ENCODE measurements at places on chromosomes 5 and 9. TPM values are rescaled to one million over a fixed set of nuclear protein-coding genes. Genes with fewer than 3 reads are reported as not detected.

Gene OR2V2
- polyA plus RNA-seq, result not detected

Gene FSTL4
- polyA plus RNA-seq, result not detected

Gene CACFD1
- 1.2 TPM for polyA plus RNA-seq

Gene OR1J2
- not detected for polyA plus RNA-seq

Gene SLC23A1
- polyA plus RNA-seq, result 0.09 TPM

Gene LURAP1L
- not detected for polyA plus RNA-seq

Gene HACD4
- polyA plus RNA-seq, result 8.2 TPM

Gene PAPPA
- 0.15 TPM for polyA plus RNA-seq

Gene TNFSF15
- not detected for polyA plus RNA-seq

Gene TGFBI
- polyA plus RNA-seq, result 2.3 TPM

Gene ADGRV1
- not detected for polyA plus RNA-seq

Gene ITGA2
- polyA plus RNA-seq, result 0.03 TPM

Gene C7
- not detected for polyA plus RNA-seq

Gene SLC22A5
- 3.2 TPM for polyA plus RNA-seq

Gene PCDHGA4
- polyA plus RNA-seq, result not detected

Gene ZDHHC11B
- not detected for polyA plus RNA-seq

Gene CCDC69
- 87.3 TPM for polyA plus RNA-seq

Gene INSL6
- polyA plus RNA-seq, result not detected

Gene PKN3
- polyA plus RNA-seq, result 0.69 TPM

Gene TJP2
- 6.7 TPM for polyA plus RNA-seq

Gene IFNB1
- not detected for polyA plus RNA-seq

Gene LAMC3
- polyA plus RNA-seq, result 0.46 TPM

Gene IL5
- polyA plus RNA-seq, result not detected

Gene GARIN3
- not detected for polyA plus RNA-seq

Gene BHMT2
- polyA plus RNA-seq, result not detected

Gene SLC22A4
- polyA plus RNA-seq, result not detected

Gene ZER1
- polyA plus RNA-seq, result 38.1 TPM

Gene PCDHGA8
- 0.10 TPM for polyA plus RNA-seq

Gene PCDHGA9
- polyA plus RNA-seq, result not detected

Gene CDC20B
- not detected for polyA plus RNA-seq

Gene LARP1
- 10.6 TPM for polyA plus RNA-seq

Gene IL33
- polyA plus RNA-seq, result not detected

Gene ATOSB
- 2.7 TPM for polyA plus RNA-seq

Gene OBP2A
- not detected for polyA plus RNA-seq

Gene GRIN1
- not detected for polyA plus RNA-seq

Gene P4HA2
- polyA plus RNA-seq, result not detected

Gene RNF180
- polyA plus RNA-seq, result not detected

Gene LCN15
- not detected for polyA plus RNA-seq

Gene PDE8B
- polyA plus RNA-seq, result 0.03 TPM

Gene MARVELD2
- 1.4 TPM for polyA plus RNA-seq

Gene IFNA13
- not detected for polyA plus RNA-seq

Gene ANKRD18A
- 0.39 TPM for polyA plus RNA-seq

Gene WASHC1
- 1.3 TPM for polyA plus RNA-seq

Gene RNF183
- polyA plus RNA-seq, result not detected

Gene PCDHB4
- not detected for polyA plus RNA-seq

Gene SET
- polyA plus RNA-seq, result 150 TPM

Gene TRAF1
- polyA plus RNA-seq, result 13.5 TPM

Gene SLC6A3
- polyA plus RNA-seq, result not detected

Gene CDH9
- polyA plus RNA-seq, result not detected

Gene TRIP13
- 1.1 TPM for polyA plus RNA-seq

Gene ADAM19
- 5.5 TPM for polyA plus RNA-seq

Gene FBP2
- polyA plus RNA-seq, result not detected

Gene CDX1
- polyA plus RNA-seq, result not detected

Gene MAPK9
- polyA plus RNA-seq, result 18.5 TPM

Gene KCNV2
- polyA plus RNA-seq, result not detected

Gene UGT3A2
- not detected for polyA plus RNA-seq
